ENCODE measurements at places on chromosomes 1 and 21. TPM values are rescaled to one million over a fixed set of nuclear protein-coding genes. Genes with fewer than 3 reads are reported as not detected.

Gene LRRC71
- total RNA-seq = not detected

GRCh38 chr21:27366646-27367235, 399.9 kb upstream of the ADAMTS5 start:
- no peak for DNase-seq

DNA sequence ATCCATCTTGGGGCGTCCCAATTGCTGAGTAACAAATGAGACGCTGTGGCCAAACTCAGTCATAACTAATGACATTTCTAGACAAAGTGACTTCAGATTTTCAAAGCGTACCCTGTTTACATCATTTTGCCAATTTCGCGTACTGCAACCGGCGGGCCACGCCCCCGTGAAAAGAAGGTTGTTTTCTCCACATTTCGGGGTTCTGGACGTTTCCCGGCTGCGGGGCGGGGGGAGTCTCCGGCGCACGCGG, 282 bp upstream of the SOD1 start:
- DNase-seq = no peak

Gene PLPPR4
- 0.42 TPM for total RNA-seq

Gene AIDA
- total RNA-seq = 53.2 TPM

- DNase-seq = no peak
These were observed 3.4 kb downstream of the KDM4A start for GRCh38 chr1:43653339-43653738.

Measured in HCT116 (cell line).